Activated naive CD8-positive, alpha-beta T cell treated with anti-CD3 and anti-CD28 coated beads, Interleukin-2, amount 50 U/mL, for 16 hours (primary cell): ENCODE measurements at places on chromosomes 7 and 10.

- DNase-seq: no peak
Measured at GRCh38 chr7:1197997-1198625, 34.6 kb upstream of the UNCX start.

DNA sequence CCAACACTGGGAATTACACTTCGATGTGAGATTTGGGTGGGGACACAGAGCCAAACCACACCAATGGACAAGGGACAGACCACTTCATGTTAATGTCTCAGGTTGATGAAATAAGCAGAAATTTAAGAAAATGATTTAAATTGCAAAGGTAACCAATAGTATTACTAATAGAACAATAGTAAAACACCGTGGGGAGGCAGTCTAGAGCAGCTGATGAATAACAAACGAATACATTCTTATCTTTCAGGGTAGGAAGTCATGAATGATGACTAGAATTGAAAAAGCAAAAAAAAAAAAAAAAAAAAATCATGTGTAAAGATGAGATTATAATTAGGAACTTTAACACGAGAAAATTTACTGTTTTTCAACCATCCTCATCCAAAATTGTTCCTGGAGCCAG lies 171.9 kb upstream of the TEX47 start:
- no peak for DNase-seq

DNA sequence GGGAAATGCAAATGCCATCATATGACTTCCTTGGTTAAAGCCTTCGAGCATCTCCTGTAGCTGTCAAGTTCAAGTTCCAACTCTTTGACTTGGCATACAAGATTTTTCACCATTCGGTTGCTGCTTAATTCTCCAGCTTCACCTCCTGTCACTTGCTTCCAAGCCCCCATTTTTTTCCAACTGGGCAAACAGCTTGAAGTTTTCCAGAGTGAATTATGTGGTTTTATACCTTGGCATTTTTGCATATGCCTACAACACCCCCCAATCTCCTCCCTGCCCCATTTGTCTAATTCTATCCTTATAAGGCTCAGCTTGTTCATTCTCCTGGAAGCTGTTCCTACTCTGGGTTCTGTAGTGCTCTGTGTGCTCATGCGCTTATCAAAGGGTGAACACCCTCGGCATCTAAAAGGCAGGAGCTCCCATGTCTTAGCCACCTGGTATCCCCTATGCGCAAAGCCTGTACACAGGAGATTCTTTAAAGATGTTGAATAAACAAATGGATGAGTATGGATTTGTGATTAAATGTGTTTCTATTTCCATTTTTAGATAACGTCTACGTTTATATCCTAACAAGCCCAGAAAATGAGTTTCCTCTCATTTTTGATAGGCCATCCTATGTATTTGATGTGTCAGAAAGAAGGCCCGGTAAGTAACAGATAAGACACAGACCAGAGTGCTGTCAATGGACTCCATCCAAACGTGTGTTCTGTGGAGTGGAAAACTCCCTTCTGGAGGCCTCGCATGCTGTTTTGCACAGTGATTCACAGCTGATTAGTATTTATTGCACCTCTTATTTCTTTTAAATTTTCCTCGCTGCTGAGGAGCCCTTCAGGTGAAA lies 52.5 kb downstream of the CDHR3 start:
- no peak for DNase-seq

DNA sequence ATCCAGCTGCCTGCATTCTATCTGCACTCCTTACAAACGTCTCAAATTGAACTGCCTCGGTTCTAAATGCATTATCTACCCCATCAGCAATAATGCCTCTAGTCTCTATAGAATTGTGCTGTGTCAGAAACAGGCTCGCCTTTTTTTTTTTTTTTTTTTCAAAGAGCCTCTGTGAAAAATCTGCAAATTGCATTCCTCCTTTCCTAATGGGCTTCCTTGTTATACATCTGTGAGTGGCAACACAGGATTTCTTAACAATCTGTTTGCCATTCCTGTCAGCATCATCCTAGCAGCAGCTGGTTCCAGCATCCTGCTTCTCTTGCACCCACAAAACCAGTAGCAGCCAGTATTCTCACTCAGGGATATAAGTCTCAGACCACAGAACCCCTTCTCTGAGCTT lies 413.5 kb upstream of the SEMA3D start:
- DNase-seq: no peak

DNA sequence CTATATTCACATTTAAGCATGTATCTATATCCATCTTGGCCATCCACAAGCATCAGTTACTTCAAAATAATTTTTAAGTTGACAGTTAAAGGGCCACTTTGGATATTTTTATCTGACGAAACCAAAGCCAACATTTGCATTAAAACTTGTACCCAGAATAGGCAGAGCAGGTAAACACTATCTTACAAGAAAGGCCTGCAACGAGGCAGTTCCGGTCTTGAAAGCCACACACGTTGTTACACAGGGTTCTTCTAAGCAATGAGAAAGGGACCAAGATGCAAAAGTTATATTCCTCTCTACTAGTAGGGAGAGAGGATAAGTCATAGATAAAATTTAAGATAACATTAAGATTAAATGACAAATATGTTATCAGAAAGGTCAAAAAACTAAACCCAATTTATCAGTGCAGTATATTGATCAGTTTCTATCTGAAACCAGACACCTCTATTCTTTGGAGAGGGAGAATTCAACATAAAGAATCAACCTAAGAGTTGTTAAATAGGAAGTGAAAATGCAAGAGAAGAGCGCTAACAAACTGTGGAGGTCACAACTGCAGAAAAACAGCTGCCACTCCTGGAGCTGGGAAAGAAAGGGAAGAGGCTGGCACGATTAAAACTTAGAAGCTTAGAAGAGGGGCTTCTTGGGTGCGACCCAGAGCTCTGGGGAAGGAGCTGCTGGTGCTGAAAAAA lies 701.3 kb downstream of the TNS3 start:
- no peak for DNase-seq

GRCh38 chr7:25804154-25804553 lies 347.8 kb upstream of the NFE2L3 start:
- no peak for DNase-seq

DNA sequence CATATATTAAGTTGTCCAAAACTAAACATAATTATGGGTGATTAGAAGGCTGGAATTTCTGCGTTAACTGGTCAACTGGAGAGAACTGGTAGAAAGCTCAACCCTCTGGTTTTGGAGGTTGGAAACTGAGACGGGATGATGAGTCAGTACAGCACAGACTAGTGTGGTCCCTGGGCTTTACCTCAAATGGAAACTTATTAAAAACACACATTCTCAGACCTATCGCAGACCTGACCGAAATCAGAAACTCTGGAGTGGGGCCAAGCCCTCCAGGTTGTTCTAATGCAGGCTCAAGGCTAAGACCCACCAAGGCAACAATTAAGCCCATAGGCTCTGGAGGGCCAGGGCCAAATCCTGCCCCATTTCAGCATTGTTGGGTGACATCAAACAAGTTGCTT lies 136.9 kb downstream of the KCNMA1 start:
- no peak for DNase-seq

- DNase-seq: no peak
Measured at GRCh38 chr10:21689881-21690280, 155.8 kb downstream of the MLLT10 start.

GRCh38 chr7:156752367-156753228 lies 112.0 kb downstream of the RNF32 start:
- no peak for DNase-seq

DNA sequence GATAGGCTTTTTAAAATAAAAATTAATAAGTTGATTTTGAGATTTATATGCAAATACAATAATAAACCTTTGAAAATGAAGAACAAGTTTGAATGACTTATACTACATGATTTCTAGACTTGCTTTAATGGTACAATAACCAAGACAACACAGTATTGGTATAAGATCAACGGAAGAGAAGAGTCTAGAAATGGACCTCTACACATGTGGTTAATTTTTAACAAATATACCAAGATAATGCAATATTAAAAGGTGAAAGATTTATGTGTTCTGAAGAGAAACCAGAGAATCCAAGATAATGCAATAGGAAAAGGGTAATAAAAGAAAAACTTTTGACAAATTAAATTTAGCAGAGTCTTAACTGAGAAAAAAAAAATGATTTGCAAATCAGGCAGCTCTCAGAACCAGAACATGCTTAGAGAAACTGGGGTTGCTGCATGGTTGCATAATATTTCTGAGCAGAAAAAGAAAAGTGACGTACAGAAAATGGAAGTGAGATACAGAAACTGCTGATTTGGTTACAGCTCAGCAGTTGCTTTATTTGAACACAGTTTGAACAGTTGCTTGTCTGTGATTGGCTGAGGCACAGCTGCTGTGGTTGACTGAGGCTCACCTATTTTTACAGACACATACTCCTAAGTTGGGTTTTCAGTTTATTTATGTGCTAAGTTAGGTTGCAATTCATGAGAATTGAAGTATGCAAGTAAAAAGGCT lies 365.9 kb downstream of the CRPPA start:
- no peak for DNase-seq

DNA sequence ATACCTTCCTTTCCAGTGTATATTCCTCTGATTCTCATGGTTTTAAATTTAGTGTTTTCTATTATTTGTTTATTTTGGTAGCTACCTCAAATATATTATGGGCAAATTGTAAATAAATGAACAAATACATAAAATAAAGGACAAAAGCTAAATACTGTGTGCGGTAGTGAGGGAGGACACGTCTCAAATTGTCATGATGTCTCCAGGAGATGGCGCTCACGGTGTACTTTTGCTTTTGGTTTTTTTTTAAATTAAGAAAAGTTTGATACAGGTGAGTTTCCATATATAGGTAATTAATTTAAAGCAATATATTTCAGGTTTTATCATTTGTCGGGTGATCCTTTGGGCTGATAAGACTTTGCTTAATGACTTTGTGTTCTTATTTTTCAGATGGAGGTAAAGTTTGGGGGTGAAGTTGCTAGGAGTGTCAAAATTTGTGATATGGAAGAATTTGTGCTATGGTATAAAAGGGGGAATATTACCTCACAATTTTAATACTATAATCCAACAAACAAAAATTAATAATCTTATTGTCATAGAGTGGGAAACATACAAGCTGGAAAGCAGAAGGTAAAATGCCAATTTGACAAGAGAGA lies 68.4 kb upstream of the TMEM229A start:
- DNase-seq: no peak

GRCh38 chr7:95396136-95397032 lies at the start of gene PON3:
PON3 (minus strand) TSS chr7:95396375; CDS start chr7:95396350, 25 bp downstream.
- no peak for DNase-seq

DNA sequence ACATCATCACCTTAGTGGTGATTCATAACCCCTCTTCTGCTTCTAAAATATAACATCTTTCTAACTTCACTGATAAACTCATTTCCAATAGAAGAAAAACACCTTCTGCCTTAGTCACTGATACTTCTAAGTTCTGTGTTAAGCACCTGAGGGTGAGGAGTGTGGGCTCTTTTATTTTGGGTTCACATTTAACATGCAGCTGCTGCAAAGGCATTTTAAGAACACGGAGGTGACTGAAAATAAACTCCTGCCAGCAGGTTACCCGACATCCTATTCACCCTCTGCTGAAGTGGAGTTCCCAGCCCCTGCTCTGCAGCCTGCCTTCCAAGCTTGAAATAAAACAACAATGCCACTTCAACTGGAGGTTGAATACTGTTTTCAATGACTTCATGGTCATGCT lies 202.9 kb upstream of the PLXNA4 start:
- DNase-seq: no peak

DNA sequence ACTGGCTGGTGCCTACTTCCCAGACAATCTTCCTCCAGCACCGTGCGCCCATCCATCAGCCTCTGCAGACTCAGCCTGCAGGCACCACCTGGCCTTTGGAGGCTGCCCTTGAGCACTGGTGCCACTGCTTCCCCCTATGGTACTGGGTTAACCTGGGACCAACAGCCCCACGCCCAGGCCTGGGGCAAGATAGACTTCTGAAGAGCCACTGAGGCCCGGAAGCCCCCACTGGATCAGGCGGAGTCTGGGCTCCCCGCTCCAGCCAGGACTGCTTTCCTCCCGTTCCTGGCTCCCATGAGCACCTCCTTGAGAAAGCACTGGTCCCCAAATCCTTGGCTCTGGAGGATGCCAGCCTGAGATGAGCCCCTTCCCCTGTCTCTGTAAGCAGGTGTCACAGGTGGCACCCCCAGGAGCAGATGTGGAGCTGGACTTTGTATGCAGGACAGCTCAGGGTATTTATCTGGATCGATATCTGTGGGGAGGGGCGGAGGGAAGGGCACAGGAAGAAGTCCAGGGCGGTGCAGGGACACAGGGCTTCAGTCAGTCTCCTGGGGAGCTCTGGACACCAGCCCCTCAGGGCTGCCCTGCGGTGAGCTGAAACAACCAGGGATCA lies 206.5 kb upstream of the PPP2R2D start:
- no peak for DNase-seq

DNA sequence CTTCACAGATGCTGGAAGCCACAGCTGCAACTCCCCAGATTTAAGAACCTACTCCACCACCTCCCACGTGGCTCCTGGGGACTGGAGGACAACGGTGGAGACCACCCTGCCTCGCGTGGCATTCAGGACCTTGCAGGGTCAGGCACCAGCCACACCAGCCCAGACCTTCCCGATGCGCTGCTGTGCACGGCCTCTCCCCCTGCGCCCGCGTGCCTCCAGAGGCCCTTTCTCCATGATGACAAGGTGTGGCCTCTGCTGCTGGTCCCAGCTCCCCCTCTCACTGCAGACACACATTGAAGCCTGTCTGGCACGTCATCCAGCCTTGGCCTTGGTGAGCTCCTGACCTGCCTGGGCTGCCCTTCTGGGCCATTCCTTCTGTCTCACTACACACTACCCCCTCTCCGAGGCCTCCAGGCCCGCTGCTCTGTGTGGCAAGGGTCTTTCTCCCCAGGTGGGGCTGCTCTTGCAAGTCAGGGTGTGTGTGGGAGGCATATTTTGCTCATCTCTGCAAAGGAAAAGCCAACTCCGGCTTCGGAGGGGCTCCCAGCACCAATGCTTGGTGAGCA lies 254.8 kb downstream of the MAD1L1 start:
- DNase-seq: no peak

- no peak for DNase-seq
Measured at GRCh38 chr7:46725838-46726237, 804.8 kb upstream of the IGFBP3 start.

- no peak for DNase-seq
Measured at GRCh38 chr7:151095123-151095797, 9.0 kb downstream of the AGAP3 start.

DNA sequence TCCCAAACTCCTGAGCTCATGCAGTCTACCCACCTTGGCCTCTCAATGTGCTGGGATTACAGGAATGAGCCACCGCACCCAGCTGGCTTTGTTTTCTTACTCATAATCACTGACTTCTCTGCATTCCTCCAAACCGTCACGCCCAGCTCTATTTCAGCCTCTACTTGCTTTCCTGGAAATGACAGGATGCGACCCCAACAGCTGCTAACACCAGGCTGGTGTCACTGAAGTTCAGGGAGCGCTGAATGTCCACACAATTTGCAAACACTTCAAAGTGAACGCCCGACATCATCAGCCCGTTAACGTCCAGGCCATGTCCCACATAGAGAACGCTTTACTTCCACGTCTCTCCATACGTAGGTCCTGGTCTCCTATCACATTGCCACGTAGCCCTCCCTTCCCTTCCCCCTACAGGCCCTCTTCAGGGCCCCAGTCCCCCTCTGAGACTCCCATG lies 12.8 kb upstream of the PROSER2 start:
- no peak for DNase-seq

- DNase-seq: no peak
Measured at GRCh38 chr7:148289630-148290029, 300.9 kb upstream of the C7orf33 start.

GRCh38 chr10:11395581-11396310 lies 215.7 kb downstream of the USP6NL start:
- DNase-seq: no peak
